NCI-H1930 (cell line): ENCODE measurements at places on chromosomes 2 and 18.

GRCh38 chr2:127121776-127122176 is 14.8 kb upstream of the BIN1 start:
- DNase-seq = no peak

DNA sequence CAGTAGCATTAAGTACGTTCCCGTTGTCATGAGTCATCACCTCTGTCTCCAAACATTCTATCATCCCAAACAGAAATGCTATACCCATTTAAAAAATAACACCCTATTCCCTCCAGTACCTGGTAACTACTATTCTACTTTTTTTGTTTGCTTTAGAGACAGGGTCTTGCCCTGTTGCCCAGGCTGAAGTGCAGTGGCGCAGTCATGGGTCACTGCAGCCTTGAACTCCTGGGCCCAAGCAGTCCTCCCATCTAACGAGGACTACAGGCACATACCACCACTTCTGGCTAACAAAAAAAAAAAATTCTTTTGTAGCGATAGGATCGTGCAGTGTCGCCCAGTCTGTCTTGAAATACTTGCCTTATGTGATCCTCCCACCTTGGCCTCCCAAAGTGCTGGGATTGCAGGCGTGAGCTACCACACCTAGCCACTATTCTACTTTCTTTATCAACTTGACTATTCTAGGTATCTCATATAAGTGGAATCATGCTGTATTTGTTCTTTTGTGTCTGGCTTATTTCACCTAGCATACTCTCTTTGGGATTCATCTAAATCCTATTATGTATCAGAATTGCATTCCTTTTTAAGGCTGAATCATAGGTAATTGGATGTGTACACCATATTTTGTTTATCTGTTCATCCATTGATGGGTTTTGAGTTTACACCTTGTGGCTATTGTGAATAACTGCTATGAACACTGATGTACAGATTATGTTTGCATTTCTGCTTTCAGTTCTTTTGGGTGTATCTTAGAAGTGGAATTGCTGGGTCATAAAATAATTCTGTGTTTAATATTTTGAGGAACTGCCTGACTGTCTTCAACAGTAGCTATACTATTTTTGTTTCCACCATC is 14.4 kb downstream of the ZCCHC2 start:
- no peak for DNase-seq

DNA sequence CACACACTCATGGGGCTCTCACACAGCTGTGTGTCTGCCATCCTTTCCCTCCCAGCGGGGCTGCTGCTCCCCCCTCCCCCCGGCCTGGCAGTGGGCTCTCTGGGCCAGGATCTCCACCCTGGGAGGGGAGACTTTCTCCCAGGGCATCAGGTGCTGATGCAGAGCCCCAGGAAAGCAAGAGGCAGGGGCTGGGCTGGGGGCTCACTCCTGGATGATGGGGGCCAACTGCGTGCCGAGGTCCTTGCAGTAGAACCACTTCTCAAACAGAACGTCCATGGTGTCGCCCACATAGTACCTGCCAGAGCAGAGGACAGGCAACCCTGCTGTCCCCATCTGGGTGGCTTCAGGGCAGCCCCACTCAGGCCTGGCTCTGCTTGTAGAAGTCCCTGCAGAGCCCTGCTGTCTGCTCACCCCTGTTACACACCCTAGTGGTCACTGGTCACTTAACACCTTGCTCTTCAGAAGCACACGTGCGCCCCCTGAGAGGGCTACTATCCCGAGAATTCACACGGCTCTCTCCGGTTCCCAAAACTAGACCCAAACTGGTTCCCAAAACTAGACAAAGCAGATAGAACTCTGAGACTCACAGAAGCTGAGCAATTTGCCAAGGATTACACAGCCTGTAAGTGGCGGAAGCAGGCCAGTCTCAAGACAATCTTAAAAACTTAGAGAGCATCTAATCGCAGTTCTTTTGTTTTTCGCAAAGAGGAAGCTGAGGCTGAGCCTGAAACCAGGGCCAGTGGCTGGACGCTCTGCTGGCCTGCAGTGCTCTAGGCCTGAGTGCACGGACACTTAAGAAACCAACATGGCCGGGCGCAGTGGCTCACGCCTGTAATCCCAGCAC is 6.6 kb upstream of the OXER1 start:
- peak; percentile 29 for DNase-seq

GRCh38 chr2:98299211-98299905 is 46.9 kb upstream of the CNGA3 start:
- no peak for DNase-seq

DNA sequence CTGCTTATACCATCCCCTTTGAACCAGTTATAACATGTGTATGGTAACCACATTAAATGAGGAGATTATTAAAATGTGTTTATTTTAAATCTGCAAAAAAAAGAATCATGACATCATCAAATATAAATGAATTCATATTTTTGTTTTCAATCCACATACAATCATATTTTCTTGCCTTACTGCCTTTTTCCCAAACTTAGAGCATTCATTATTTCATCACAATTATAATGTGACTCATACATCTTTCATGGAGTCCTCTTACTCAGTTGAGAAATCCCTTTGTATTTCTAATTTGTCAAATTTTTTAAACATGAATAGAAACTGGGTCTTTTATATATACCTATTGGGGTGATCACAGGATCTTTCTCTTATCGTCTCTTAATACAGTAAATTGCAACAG is 909.6 kb downstream of the DSC3 start:
- no peak for DNase-seq

DNA sequence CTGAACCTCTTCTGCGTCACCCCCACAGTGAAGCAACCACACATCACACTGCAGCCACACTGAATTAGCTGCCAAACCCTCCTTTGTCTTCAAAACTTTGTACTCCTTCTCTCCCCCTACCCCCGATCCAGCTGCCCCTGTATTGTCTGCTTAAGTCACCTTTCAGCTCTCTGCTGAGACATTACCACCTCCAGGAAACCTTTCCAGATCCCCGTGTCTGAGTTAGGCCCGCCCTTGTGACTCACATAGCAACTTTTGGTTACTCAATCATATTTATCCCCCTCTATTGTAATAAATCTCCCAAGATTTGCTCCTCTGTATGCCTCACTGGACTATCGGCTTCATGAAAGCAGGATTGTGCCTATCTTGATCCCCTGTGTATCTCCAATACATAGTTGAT is 82.8 kb upstream of the CDCA7 start:
- no peak for DNase-seq

- DNase-seq = no peak
Measured at GRCh38 chr2:220767591-220768255, 804.4 kb downstream of the EPHA4 start.

GRCh38 chr18:48060346-48060745 is 129.9 kb upstream of the SMAD2 start:
- DNase-seq = no peak

DNA sequence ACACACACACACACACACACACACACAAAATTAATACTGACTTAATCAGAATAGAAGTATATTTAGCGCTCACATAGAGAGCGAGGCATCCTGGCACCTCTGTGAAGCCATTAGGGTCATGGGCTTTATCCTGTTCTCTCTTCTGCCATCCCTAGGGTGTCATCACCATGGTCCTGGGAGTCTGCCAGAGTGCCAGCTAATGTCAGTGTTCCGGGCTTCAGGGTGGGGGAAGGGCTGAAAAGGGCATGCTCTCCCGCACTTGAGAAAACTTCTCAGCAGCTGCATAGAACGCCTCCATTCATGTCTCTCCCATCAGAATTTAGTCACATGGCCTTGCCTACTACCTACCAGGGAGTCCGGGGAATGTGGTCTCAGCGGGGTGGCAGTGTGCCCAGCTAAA is 19.7 kb upstream of the DYNC2LI1 start:
- DNase-seq = no peak
